Fibroblast of the aortic adventitia (primary cell): ENCODE measurements at places on chromosomes 11 and 22.

DNA sequence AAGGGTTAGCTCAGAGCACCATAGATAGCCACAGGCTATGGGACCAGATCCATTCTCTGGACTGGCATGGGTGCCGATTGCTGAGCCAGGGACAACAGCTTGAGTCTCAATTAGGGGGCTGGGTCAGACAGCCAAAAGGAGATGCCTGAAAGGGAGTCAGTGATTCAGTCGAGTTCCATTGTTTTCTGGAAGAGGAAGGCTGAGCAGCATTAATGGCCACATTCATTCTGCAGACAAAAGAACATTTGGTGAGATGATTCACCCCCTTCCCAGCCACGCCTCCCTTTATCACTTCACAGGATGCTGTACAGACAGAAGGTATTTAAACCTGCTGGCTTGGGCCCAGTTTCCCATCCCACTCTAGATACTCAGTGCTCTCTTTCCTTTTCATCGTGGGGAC is 131.9 kb downstream of the ADAMTS15 start:
- peak; percentile 97 for DNase-seq

DNA sequence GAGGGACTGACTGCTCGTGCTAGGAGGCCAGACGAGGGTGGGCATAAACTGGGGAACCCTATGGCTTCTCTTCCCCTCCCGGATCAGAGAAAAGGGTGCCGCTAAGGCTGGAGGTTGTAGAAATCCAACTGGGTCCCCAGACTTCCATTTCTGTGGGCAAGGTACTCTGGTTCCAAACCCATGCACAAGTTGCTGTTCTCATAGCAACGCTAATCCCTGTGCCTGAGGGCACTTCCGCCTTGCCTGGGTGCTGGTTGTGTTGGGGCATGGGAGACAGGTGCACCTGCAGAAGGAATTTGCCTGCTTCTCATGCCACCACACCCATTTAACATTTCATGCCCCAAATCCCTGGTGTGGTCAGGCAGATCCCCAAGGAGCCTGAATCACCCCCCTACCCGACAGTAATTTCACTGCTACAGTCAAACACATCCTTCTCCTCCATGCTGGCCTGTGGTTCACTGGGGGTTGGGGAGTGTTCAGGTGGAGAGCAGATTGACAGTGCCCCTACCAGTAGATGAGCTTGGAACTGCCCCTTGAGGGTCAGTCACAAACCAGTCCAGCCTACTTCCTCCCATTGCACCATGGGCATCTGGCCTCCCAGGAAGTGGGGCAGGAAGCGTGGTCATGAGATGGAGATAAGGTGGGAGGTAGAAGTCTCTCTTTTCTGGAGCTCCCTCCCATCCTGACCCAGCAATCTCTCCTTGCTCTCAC is 1.2 kb downstream of the C2CD2L start:
- DNase-seq = peak; percentile 35

GRCh38 chr11:125873881-125874555 is 13.4 kb upstream of the HYLS1 start:
- DNase-seq = peak; percentile 7

DNA sequence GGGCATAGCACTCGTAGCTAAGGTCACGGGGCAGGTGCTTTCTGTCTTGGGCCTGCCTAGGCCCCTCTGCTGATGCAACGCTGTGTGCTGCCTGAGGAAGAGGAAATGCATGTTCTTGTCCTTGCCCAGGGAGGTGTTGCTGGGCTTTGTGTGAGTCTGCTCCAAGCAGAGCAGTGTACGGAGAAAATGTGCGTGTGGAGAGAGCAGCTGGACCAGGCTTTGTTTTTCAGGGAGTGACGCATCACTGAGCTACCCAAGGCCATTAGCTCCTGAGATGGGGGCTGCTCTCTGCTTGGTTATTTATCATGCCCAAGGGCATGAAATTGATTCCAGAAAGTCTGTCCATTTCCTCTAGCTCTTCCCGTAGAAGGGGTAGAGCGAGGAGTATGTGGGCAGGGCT is 82.9 kb upstream of the THY1 start:
- peak; percentile 30 for DNase-seq

DNA sequence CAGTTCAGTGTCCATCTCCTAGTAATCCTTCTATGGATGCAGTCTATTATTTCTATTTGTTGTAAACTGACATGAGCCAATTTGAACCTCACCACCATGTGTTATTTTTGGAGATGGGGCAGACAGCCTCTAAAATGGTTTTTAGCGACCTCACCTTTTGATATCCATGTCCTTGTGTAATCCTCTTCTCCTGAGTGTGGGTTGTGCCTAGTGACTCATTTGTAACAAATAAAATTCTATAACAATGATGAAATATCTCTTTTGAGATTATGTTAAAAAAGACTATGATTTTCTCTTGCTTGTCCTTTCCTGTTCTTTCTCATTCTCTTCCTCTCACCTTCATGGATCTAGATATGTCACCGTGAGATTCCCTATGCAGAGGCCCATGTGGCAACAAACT is 554.6 kb upstream of the ANO3 start:
- DNase-seq = no peak

GRCh38 chr11:126162306-126163030 is 49.0 kb downstream of the RPUSD4 start:
- DNase-seq = no peak

- DNase-seq = peak; percentile 34
Measured at GRCh38 chr11:120881596-120881995, 142.3 kb upstream of the TBCEL start.

DNA sequence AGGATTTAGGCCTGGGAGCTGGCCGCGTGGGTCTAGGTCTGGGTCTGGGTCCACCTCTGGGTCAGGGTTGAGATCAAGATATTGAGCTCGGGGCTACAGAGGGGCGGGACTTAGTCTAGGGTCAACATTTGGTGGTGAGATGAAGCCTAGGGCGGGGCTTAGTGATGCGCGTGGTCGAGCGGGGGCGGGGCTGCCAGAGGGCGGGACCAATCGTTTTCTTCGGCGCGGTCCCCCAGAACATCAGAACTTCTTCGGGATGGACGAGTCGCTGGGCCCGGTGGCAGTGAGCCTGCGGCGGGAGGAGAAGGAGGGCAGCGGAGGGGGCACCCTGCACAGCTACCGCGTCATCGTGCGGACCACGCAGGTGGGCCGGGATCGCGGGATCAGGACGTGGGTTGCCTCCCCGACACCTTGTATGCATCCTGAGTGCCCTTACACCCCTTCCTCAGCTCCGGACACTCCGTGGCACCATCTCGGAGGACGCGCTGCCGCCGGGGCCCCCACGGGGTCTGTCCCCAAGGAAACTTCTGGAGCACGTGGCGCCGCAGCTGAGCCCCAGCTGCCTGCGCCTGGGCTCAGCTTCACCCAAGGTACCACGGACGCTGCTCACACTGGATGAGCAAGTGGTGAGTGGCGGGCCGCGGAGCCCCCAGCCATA is 4.2 kb downstream of the SIPA1 start:
- no peak for DNase-seq

GRCh38 chr22:22856364-22856763 is 31.3 kb upstream of the IGLL5 start:
- no peak for DNase-seq

GRCh38 chr22:43345761-43346301 is 2.7 kb upstream of the SCUBE1 start:
- DNase-seq = no peak

DNA sequence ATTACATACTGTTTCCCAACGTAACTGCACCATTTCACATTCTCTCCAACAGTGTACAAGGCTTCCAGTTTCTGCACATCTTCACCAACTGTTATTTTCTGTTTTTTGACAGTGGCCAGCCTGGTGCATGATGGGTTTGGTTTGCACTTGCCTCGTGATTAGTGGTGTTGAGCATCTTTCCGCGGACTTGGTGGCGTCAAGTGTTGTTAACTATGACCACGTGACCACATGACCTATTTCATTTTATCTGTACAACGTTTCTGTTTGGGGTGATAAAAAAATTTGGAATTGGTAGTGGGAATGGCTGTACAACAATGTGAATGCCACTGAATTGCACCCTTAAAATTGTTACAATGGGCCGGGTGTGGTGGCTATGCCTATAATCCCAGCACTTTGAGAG is 2.5 kb upstream of the YPEL1 start:
- no peak for DNase-seq

GRCh38 chr11:76419896-76420295 is 24.9 kb upstream of the EMSY start:
- DNase-seq = no peak

GRCh38 chr11:92819830-92820229 is 149.6 kb upstream of the MTNR1B start:
- no peak for DNase-seq

DNA sequence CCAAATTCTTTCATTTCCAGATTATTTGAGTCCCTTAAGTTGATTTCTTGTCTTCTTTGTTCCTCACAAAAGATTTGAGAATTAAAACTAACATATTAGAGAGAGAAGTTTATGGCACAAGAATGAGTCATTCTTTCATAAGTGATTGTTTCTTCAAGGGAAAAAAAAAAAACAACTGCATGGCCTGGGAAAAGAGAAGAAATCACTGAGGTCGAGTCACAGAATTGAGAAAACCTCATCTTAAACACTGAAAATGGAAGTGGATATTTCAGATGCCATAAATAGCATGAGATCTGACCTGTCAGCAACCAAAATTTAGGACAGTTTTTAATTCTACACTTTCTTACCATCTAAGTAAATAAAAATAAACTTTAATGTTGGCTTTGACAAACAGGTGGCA is 87.2 kb downstream of the CWF19L2 start:
- peak; percentile 48 for DNase-seq

DNA sequence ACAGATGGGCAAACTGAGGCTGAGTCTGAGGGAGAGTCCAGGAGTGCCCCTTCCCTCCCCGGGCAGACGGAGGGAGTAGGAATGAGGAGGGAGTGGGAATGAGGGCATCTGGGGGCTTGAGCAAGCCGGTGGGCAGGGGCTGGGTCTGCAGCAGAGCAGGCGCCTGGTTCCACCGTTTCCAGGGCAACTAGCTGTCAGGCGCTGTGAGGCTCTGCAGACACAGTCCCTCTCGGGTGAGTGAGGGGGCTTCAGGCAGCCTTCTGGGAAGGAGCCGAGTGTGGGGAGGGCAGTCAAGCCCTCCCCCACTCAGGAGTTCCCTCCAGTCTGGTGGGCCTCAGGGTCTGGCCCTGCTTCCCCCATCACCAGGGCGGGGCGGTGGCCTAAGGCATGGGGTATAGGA is 19.0 kb downstream of the TMEM258 start:
- no peak for DNase-seq

- no peak for DNase-seq
Measured at GRCh38 chr11:68997995-68998348, 15.1 kb downstream of the MRGPRF start.

DNA sequence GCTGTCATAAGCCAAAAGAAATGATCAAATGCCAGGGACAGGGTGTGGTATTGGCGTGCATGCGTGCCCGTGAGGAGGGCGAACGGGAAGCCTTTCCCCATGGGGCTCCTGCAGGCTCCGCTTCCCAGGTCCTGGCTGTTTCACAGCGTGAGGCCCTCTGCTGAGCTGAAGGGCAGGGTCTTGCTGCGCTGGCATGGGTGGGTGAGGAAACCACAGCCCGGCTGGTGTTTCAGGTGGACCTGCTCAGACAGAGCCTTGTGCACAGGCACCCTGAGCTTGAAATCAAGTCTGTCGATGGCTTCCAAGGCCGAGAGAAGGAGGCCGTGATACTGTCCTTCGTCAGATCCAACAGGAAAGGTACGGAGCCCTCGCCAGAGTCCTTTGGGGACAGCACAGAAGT is 31.4 kb downstream of the IGHMBP2 start:
- DNase-seq = no peak

DNA sequence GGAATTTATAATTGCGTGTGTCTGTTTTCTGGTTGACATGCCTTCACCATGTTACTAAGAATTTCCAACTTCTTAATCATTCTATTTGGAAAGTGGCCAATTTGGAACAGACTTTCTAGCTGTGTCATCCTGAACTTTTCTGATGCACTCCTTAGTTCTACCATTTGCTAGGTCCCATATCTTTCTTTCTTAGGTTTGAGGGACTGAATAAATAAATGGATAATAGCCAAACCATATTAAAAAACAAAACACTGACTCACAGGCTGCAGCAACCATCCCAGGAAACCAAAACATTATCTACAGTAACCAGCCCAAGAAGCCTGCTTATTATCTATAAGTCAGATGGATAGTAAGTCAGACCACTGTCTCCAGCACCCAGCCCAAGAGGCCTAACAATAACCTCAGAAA is 57.5 kb upstream of the PLET1 start:
- DNase-seq = peak; percentile 98

DNA sequence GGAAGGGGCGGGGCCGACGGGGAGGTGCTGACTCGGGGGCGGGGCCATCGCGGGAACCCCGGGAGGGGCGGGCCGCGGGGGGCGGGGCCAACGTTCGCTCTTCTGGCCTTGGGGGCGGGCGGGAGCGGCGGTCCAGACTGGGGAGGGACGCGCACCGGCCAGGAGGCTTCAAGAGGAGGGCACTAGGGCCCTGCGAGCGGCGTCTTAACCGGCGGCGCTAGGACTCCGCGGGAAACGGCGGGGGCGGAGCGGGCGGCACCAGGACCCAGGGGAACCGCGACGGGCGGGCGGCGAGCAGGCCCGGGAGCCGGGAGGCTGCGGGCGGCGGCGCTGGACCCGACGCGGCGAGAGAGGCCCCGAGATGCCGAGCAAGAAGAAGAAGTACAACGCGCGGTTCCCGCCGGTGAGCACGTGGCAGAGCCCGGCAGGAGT is at the start of gene DRAP1:
Gene DRAP1, plus strand, starts transcription at position 286 of the 432 bp plus-strand sequence. Its CDS starts 76 bp downstream, at position 362.
- peak; percentile 97 for DNase-seq

- no peak for DNase-seq
Measured at GRCh38 chr22:24957043-24957442, 4.5 kb downstream of the KIAA1671 start.

DNA sequence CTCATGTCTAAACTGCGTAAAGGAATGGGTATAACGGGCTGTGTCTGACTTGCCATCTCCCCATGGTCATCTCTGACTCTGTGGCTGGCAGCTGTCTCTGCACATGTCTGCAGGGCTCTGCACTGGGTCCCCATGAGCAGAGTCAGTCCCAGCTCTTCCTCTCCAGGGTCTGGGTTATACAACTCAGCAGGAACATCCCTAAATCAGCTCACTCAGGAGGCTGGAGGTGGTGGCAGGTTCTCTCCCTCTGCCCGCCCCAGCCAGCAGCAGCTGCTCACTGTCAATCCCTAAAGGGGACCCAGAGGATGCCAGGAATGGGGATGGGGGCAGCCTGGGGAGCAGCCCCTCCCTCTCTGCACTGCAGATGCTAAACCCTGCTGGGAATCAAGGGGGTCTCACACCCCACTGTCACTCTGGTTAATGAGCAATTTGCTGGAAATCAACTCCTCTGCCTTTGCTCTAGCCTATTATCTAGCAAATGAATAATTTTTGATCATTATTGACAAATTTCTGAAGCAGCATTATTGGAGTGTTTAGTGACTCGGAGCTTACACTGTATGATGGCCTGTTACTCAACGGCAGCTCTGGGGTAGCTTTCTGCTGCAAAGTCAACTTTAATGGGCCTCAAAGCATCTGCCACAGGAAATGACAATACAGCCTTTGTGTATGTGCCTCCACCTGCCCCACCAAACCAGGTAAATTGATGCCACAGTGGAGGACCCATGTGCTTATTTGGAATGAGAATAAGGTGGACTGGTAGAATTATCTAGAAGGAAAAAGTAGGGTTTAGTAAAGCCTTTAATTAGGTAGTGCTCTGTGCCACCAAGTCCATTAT is 55.7 kb upstream of the SHANK2 start:
- DNase-seq = no peak
